ENCODE measurements at places on chromosomes 4 and X.
A peak's percentile ranks its signal among the peaks of the same experiment; 100 is the strongest.

GRCh38 chrX:44060221-44060620, 87.0 kb upstream of the NDP start:
- no peak for DNase-seq

GRCh38 chr4:172601195-172601594, 567.4 kb upstream of the GALNT7 start:
- no peak for DNase-seq

DNA sequence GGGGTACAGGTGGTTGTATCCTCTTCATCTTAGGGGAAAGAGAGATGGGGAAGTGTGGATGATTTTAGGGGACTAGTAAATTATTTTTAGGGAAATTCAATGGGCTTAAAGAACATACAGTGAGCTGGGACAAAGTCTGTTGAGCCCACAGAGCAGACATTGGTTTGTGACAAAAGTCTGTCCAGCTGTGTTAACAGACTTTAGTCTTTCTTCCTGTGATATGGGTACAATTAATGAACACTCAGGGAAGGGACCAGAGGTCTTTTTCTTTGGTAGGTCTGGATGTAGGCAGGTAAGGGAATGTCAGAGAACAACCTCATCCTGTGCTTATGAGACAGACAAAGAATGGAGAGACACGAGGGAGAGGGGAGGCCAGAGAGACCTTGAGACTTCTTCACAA, 2.0 kb downstream of the CLRN2 start:
- DNase-seq = no peak

DNA sequence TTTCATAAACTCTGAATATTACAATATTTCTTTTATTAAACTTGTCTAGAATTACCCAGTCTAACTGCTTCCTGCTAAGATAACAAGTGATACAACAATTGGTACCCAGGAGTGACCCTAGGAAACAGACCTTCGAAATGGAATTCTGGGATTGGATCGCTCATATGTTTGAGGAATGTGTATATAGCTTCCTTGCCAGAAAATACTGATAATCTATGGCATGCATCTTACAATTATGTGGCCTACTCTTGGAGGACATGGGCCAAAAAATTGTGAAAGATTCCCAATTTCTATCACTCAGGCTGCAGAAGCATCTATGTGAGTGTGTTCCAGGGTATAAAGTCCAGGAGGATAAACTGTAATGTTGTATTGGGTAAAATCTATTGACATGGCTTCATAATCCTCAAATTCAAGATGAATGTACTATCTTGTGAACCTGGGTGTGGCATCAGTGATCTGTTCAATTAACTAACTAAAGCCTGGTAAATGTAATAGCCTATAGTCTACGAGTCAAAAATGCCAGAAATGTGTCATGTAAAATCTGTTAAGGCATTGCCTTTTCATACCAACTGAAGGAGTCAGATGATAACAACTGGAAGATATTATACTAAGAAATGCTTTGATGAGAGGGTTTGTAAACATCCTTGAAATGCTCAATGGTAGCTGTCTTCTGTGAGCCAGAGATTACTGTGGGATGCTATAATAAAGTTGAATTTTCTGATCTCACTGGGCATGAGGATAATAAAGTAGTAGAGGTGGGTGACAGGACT, 1499.3 kb downstream of the PCDH7 start:
- DNase-seq = no peak

DNA sequence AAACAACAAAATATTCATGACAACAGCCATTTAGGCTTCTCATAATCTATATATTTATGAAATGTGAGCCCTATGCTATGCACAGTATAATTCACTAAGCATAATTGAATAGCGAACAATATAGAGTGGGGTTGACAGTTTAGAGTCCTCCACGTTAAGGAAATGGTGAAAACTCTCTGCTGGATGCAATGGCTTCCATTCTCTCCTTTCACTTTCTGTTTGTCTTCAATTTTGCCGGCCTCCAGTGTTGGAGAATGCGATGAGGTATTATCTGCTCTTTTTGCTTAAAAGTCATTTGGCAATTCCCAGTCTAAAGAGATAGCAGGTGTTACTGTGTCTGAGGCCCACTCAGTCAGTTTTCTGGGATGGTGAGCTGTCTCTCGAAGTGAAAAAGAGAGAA, 52.1 kb downstream of the NPY5R start:
- no peak for DNase-seq

DNA sequence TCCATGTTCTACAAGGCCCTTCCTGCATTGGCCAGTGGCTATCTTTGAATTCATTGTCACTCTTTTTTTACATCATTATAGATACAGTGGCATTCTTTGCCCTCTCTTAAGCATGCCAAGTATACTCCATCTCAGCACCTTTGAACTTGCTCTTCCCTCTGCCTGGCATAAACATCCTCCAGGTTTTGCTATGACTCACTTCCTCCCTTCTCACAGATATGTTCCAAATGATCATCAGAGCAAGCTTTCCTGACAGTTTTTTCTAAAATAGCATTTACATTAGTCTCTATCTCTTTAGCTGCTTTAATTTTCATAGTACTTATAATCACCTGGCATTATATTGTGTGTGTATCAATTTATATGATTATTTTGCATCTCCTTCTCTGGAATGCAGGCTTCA, 553.3 kb upstream of the MAGEB2 start:
- no peak for DNase-seq

DNA sequence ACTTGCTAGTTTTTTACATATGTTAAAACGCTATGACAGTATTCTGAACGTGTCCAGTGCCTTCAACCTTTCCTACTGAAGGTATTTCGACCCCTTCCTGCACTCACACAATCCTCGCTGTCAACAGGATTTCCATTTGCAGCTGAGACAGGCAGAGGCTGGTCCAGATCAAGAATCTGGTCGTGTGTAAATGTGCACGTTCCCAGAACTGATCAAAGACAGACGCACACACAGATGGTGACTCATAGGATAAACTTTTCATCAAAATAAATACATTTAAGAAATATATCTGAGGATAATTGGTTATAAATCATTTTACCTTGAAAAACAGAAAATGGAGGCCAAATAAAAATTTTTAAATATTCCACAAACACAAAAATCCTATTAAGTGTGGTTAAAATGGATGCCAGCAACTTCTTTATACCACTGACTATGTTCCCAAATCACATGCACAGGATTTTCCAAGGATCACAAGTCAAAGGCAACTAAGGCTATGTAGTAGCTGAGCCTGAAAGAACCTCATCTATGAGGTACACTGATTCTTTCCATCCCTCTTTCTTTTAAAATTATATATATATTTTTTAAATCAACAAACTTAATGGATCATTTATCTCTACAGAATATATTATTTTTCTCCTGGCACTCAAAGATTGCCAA, 85.9 kb downstream of the RNF150 start:
- DNase-seq = no peak

- no peak for DNase-seq
These were observed 147.4 kb upstream of the RPS6KA3 start for GRCh38 chrX:20414066-20414465.

- DNase-seq = no peak
These were observed 6.8 kb downstream of the PPARGC1A start for GRCh38 chr4:23882976-23883531.

- no peak for DNase-seq
These were observed 246.7 kb upstream of the ARHGAP24 start for GRCh38 chr4:85228264-85228663.

DNA sequence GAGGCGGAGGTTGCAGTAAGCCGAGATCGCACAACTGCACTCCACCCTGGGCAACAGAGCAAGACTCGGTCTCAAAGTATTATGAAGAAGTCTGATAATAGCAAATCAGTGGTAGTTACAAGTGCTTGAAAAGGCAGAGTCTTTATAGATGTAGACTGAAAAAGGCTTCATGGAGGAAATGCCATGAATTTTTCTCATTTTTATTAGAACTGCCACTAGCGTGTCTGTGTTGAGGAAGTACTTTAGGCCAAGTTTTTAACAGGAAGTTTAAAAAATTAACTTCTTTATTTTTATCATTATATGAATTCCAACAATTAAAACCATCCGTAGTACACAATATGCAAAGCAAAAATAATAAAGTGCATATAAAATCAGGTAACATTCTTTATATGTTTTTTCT, 32.8 kb upstream of the IL13RA1 start:
- no peak for DNase-seq

GRCh38 chr4:141309874-141310273, 89.2 kb downstream of the ZNF330 start:
- no peak for DNase-seq

GRCh38 chr4:56389558-56389957, 2.3 kb upstream of the AASDH start:
- no peak for DNase-seq

DNA sequence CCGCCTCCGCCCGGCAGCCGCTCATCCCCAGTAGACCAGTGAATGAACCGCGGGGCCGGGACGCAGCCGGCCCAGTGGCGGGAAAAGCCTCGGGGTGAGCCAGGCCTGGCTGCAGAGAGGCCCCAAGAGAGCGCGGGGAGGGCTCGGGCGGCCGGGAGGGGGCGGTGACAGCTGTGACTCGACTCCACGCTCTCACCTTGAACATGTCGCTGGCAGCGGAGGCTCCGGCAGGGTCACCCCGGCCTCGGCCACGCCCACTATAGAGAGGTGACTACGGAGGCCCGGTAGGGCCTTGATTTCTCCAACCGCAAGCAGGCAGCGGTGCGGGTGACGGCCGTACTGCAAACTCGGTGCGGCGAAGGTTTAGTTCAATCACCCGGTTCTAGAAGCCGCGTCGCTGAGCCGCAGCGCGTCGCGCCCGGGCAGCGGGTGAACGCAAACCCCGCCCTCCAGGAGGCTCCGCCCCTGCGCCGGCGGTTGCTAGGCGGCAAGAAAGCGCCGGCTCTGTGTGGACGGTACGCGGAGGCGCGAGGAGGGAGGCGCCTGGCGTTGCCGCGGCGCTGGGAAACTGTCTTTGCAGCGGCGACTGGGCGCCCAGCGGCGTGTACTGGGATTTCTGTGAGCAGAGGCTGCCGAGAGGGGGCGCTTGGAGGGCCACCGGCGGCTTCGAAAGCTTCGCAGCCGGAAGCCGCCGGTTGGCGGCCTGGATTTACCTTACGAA, at the start of the genes APOO and CXorf58:
APOO (minus strand) TSS at position 441 of the 721 bp plus-strand sequence; CDS start at position 205, 236 bp downstream.
CXorf58 (plus strand) TSS at position 509 of the 721 bp plus-strand sequence. CDS start 2,297 bp downstream, outside the sequence.
- peak; percentile 8 for DNase-seq

GRCh38 chr4:16754104-16754503, 144.3 kb downstream of the LDB2 start:
- DNase-seq = no peak

- no peak for DNase-seq
These were observed 32.3 kb upstream of the PLAC8 start for GRCh38 chr4:83146841-83147240.

DNA sequence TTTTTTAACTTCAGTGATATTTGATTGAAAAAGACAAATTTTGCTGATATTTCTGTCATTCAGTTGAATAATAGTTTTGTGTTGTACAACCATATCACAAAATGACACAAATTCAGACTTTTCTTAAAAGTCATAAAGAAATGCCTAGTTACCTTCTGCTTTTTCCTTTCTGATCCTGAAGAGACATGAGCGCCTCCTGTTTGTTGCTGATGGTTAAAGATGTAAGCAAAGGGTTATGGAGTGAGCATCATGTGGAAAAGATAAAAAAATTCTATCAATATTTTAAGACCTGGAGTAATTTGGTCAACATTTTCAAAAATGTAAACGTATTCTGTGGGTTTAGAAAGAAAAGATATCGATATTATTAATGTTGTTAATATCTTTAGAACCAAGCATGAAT, 669.9 kb upstream of the NR3C2 start:
- no peak for DNase-seq

DNA sequence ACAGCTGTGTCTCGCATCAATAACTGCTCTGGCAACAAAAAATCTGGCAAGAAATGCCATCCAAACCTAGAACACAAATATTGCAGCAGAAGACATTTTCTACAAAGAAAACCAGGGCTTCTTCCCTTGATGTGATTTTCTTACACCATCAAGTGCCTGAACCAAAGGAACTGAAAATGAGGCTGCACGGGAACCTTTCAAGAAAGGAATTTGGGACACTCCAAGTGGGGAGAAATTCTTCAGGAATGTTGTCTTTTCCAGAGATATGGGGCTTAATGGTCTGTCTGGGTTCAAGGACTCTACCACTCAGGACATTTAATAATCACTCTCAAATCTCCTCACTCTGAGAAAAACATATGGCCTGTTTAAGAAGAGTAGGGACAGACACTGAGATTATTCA, 57.6 kb downstream of the PRDM5 start:
- DNase-seq = no peak

DNA sequence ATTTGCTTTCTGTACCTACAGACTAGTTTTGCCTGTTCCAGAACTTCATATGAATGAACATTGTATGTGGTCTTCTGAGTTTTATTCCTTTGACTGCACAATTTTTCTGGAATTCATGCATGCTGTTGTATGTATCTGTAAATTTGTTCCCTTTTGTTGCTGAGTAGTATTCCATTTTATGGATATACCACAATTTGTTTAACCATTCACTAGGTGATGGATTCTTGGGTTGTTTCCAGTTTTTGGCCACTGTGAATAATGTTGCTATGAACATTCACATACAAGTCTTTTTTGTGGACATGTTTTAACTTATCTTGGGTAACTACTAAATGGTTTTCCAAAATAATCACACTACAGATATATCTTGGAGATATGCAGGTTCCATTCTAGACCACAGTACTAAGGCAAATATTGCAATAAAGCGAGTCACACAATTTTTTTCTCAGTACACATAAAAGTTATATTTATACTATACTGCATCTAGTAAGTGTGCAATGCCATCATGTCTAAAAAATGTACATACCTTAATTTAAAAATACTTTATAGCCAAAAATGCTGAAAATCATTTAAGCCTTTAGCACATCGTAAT, 58.7 kb downstream of the TSPAN5 start:
- no peak for DNase-seq

GRCh38 chr4:14023896-14024295, 396.4 kb upstream of the BOD1L1 start:
- no peak for DNase-seq

GRCh38 chr4:126513596-126513995, 1119.2 kb upstream of the INTU start:
- DNase-seq = no peak

DNA sequence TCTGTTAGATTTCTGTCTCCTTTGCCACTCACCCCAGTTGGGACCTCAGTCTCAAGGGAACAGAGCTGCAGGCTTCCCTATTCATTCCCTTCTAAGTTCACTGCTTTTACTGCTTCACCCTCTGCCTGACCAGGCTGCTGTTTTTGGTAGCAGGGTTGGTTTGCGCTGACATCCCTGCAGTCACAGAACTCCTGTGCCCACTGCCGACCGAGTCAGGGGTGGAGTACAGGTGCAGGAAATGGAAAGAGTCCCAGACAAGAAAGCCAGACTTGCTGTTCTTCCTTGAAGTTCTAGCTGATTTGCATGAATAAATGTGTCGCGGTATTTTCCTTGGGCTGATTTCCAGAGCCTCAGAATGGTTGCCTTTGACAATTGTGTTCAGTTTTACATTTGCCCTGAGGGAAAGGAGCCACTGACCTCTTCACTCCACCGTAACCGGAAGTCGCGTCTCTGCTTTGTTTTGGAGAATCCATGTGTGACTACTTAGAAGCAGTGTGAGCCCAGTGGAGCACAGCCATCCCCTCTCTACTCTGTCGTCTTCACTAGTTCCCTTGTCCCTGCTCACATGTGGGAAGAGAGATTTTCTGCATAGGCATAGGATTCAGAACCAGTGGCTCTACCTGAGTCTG, 84.8 kb downstream of the TNIP2 start:
- no peak for DNase-seq

Data from cortex of kidney (tissue), 1 donor.